ENCODE measurements at places on chromosomes 12 and 14.

DNA sequence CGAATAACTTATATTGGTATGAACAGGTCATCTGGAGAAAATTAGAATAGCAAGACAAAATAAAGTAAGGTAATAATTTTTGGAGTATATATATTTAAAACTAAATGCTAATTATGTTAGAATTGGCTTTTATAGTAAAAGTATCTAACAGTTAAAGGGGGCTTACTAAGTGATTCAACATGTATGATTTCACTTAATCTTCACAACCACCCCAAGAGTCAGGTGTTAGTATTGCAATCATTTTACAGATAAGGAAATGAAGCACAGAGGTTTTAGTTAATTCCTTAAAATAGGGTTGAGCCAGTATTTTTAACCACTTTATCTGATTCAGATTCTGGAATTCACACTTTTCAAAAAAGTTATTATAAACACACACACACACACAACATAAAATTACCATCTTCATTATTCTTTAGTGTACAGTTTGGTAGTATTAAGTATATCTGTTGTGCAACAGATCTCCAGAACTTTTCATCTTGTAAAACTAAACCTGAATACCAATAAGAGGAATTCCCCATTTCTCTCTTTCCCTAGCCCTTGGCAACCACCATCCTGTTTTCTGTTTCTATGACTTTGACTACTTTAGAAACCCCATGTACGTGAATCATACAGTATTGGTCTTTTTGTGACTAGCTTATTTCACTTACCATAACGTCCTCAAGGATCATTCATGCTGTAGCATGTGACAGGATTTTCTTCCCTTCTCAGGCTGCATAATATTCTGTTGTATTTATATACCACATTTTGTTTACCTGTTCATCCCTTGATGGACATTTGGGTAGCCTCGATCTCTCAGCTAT, 12.5 kb downstream of the A2M start:
- DNase-seq: no peak

DNA sequence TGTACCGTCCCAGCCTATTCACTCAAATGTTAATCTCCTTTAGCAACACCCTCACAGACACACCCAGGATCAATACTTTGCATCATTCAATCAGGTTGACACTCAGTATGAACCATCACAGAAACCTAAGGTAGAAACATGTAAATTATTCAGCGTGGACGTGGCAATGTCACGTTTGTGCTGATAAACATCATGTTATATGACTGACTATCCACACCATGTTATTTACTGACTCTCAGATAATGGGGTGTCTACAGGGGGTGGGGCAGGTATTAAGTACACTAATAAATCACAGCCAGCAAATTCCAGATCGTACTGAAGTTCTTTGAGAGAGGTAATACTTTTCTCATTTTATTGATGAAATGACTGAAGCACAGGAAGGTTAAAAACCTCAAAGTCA, 280.0 kb downstream of the C12orf75 start:
- DNase-seq: no peak

- no peak for DNase-seq
Measured at GRCh38 chr12:47017901-47018475, 61.4 kb upstream of the PCED1B start.

GRCh38 chr14:68794130-68794850, 1.4 kb upstream of the ZFP36L1 start:
- peak; percentile 89 for DNase-seq

GRCh38 chr12:5549011-5549410, 117.1 kb downstream of the NTF3 start:
- DNase-seq: no peak

- DNase-seq: no peak
Measured at GRCh38 chr12:124720004-124720680, 143.5 kb downstream of the SCARB1 start.

- peak; percentile 63 for DNase-seq
Measured at GRCh38 chr12:53344824-53345485, 8.8 kb upstream of the SP7 start.

- no peak for DNase-seq
Measured at GRCh38 chr12:82146740-82147139, 211.4 kb downstream of the CCDC59 start.

- DNase-seq: no peak
Measured at GRCh38 chr14:95840094-95840700, 36.4 kb upstream of the TUNAR start.

- DNase-seq: no peak
Measured at GRCh38 chr14:89178376-89178775, 238.7 kb downstream of the FOXN3 start.

- DNase-seq: no peak
Measured at GRCh38 chr12:92786045-92786444, 83.3 kb downstream of the PLEKHG7 start.

DNA sequence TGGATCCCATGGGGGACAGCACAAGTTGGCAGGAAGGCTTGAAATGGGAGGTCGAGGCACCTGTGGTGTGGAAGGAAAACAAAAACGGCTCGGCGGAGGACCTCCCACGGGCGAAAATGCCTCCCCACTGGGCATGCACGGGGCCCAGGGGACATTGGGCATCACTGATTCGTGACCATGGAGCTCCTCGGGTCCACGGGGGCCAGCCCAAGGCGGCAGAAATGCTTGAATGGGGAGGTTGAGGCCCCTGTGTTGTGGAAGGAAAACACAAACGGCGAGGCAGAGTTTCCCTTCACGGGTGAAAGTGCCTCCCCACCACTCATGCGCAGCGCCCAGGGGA, 376.0 kb downstream of the ALG10 start:
- peak; percentile 0 for DNase-seq

- DNase-seq: no peak
Measured at GRCh38 chr12:64739778-64740177, 19.4 kb downstream of the GNS start.

GRCh38 chr12:50296554-50296953, 13.2 kb upstream of the LIMA1 start:
- DNase-seq: peak; percentile 58

GRCh38 chr12:4648104-4648500, 749 bp downstream of the AKAP3 start:
- DNase-seq: no peak
